ENCODE measurements at places on chromosomes 7 and 10.
A peak's percentile ranks its signal among the peaks of the same experiment; 100 is the strongest.

DNA sequence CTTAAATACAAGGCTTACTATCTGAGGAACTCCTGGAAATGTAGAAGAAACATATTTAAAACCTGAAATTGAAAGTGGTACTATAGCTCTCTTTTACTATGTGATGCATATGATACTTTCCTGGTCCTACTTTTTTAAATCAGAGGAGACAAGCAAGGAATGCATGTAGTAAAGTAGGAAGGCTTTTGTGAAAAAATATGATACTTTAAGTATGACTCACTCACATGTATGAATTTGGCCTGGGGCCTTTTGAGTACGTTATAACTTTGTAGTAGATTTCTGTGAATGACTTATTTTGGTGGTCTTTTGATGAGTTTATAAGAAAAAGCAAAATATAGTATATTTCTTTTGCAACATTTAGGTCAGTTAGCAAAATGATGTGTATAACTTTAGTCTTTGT is 53.8 kb downstream of the TAX1BP1 start:
- DNase-seq = no peak

DNA sequence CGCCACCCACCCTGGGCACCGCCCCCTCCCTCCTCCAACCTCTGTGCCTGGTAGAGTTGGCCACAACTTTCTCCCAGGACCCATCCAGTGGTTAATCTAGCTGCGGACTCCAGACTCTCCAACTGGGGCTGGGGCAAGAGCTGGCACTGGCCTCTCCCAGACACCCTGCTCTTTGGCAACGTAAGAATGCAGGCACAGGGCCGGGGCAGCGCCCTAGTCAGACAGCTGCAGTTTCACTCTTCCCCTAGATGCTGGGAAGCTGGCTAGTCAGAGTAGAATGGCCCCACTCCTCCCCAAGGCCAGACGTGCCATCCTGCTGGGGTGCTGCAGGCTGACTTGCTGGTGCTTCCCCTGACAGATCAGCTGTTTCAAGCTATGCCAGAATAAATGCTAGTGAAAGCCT is 22.1 kb downstream of the HSPA12A start:
- no peak for DNase-seq

GRCh38 chr10:43278216-43278615 is 11.4 kb upstream of the RASGEF1A start:
- DNase-seq = no peak

DNA sequence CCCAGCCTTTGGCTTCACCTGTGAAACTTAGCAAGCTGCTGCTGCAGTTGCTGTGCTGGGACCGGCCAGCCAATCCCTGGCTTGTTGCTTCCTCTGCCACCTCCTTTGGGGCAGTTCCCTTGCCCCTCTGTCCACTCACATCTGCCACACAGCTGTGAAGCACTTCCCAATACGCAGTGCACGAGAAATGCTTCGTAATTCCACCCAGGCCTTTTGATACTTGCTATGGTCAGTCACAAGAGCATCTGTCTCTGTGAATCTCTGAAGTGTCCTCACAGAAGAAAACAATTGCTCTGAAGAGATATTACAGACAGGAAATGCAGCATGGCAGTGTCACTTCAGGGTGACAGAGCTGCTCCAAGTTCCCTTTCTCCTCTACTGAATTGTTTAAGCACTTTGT is 208.5 kb downstream of the PTEN start:
- DNase-seq = no peak

DNA sequence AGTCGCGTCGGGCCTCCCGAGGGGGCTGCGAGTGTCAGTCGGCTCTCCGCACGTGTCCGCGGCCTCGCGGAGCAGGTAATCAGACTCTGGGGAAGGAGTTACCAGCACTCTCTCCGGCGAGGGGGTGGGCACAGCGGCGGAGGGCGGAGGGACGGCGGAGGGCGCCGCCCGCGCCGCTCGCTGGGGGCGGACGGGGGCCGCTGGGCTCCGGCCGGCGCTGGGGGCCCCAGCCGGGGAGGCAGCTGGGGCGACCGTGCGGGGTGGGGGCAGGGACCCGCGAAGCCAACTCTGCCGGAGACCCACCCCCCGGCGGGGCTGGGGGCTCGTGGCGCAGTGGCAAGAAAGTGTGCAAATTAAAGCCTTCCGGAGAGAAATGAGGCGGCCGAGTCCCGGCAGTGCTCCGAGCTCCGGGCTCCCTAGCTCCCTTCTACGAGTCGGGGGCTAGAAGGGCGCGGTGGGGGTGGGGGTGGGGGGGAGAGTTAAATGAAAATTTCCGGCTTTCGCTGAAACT is at the start of gene CDK6:
TSS of gene CDK6 (minus strand) at position 85 of the 511 bp plus-strand sequence. CDS start 3,250 bp downstream, outside the sequence.
- DNase-seq = peak; percentile 71

- no peak for DNase-seq
These were observed 138.9 kb downstream of the PKD1L1 start for GRCh38 chr7:47809387-47809786.

DNA sequence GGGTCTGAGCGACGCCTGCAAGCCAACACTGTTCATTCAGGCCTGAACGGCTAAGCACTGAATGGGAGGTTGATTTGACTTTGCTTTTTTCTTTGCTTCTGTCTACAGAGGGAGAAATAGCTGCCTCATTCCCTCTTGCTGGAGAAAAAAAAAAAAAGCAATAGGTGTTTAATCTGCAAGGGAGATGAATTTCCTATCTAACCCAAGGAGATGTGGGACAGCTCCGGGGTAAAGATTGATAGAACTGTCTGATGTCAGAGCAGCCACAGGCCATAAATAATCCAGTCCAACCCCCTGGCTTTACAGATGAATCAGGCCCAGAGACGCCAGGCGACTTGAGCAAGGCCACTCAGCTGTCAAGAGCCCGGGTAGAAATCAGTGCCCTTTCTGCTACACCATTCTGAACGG is 168.0 kb downstream of the ARHGAP12 start:
- DNase-seq = no peak

GRCh38 chr10:29957236-29957635 is 102.2 kb downstream of the JCAD start:
- no peak for DNase-seq

GRCh38 chr7:151083071-151083823 is at the start of gene TMUB1:
TSS of gene TMUB1 (minus strand) at chr7:151083493. CDS start at chr7:151082563, 930 bp downstream.
- peak; percentile 85 for DNase-seq

DNA sequence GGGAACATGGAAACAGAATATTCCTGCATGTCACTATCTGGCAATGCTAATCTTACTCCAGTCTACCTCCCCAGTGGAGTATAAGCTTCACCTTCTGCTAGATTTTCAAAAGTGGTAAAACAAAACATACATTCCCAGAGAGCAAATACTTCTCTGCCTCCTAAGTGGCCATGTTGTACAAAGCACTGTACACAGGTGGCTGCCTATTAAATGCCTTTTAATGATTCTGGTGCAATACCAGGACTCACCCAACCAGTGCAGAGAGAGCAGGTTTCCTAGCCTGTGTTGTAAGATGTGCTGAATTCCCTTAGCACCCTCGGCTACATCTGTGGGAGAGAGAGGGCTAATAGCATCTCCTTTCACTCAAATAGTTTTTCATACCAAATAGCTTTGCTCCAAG is 684.3 kb upstream of the NRP1 start:
- DNase-seq = no peak

DNA sequence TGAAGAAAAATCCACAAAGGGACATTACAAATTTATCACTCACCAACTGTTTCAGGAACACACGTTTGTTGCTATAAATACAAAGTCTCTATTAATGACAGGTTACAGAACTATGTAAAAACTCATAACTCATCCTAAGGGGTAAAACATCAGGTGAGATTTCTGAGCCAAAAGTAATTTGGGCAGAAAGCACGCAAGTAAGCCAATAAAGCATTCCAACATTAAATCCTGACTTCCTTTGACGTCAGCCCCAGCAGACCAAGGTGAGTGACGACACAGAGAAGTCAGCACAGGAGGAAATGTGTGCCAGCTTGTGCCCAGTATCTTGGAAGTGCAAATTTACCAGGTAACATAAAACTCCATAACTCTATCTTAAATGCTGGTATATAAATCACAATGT is 45.7 kb downstream of the IMMP2L start:
- no peak for DNase-seq

DNA sequence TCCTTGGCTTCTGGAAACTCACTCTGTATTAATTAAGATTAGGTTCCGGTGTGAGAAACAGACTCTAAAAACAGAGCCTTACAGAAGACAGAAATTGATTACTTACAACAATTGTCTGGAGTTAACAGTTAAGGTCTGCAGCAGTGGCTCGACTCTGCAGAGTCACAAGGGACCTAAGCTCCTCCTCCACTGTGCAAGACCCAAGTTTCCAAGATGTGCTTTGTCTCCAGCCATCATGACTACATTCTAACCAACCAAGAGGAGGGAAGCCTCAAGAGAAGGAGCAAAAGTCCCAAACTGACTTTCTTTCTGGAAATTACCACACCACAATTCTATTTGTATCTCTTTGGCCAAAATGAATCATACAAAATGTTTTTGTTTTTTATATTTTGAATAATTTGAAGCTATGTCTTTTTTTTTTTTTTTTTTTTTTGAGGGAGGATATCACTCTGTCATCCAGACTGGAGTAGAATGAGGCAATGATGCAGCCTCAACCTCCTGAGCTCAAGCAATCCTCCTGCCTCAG is 14.2 kb upstream of the ODAD2 start:
- DNase-seq = no peak

DNA sequence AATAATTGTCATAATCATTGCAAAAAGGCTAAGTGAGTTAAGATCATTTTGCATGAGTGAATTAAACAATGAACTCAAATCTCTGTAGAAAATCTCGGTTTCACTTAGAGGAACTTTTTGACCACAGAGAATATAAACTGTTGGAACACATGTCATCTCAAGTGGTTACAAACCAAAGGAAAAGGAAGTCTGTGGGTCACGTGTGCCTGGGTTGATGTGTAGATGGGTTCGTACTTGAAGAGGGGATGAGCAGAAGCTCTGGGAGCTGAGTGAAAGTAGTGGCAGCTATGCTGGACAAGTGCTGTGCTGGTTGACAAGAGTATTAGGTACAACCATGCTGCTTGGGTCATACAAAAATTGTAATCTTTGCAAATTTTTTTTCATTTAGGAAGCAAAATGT is 35.0 kb downstream of the GLRX3 start:
- no peak for DNase-seq

GRCh38 chr7:41984888-41985287 is 252.1 kb downstream of the GLI3 start:
- DNase-seq = no peak

DNA sequence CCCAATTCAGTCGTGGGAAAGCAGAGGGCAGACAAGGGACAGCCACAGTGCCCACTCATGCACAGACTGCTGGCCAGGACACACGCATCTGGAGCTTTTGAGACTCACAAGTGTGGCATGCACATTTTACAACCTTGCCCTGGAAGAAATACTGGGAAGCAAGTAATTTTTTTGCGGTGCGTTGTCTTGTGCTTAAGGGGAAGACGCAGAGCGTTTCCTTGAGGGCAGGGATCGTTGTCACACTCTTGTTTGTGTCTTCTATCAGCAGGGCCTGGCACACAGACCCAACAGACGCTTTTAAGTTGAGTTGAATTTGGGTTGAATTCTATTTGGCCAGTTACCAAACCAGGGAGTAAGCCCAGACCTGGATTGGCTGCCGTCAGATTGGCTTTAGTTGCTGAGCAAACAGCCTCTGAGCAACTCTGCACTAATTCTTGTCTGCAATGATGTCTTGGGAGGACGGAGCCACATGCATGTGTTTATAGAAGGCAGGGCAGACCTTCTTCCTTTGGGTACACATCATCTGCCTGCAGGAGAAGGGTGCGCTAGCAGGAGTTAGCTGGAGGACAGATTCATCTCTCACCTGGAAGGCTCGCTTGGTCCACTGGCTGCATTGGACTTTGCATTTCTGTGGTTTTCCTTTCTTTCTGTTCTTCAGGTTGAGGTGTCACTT is 38.4 kb downstream of the IL2RA start:
- DNase-seq = no peak

GRCh38 chr7:10972174-10972573 is 1.5 kb upstream of the PHF14 start:
- DNase-seq = no peak

- DNase-seq = peak; percentile 12
These were observed 534.1 kb downstream of the SDK1 start for GRCh38 chr7:3835109-3835508.

- no peak for DNase-seq
These were observed 19.9 kb upstream of the HERPUD2 start for GRCh38 chr7:35714862-35715261.

DNA sequence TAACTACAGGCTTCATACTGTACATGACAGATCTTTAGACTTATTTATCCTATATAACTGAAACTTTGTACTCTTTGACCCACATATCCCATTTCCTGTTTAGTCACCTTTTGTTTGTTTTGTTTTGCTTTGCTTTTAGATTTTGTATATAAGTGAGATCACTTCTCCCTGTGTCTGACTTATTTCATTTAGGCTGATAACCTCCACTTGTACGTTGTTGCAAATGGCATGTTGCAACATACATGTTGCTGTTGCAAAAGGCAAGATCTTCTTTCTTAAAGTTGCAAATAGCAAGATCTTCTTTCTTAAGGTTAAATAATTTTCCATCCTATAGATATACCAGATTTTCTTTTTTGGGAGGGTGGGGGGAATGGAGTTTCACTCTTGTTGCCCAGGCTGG is 341.5 kb downstream of the OTUD1 start:
- no peak for DNase-seq

- no peak for DNase-seq
These were observed 167.6 kb upstream of the INSYN2A start for GRCh38 chr10:127364034-127364433.

- no peak for DNase-seq
These were observed 700 bp downstream of the GSAP start for GRCh38 chr7:77415476-77415822.

- DNase-seq = peak; percentile 49
These were observed 1.8 kb downstream of the RP9 start for GRCh38 chr7:33107136-33108066.

GRCh38 chr10:93277360-93277759 is 203.7 kb downstream of the CYP26A1 start:
- no peak for DNase-seq

- no peak for DNase-seq
These were observed 69.4 kb downstream of the C1GALT1 start for GRCh38 chr7:7251742-7252141.

DNA sequence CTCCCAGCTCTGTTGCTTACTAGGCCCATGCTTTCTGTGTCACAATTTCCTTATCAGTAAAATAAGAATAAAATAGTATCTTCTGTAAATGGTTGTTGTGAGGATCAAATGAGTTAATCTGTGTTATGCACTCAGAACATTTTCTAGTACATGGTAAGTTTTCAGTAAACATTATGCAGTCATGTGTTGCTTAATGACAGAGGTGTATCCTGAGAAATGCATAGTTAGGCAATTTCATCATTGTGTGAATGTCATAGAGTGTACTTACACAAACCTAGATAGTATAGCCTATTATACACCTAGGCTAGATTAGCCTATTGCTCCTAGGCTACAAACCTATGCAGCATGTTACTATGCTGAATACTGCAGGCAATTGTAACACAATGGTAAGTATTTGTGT is 4.4 kb downstream of the PTTG1IP2 start:
- DNase-seq = no peak

- DNase-seq = peak; percentile 29
These were observed 2.0 kb upstream of the GTPBP4 start for GRCh38 chr10:986137-986825.

Measured in LoVo (cell line).